ENCODE measurements at places on chromosomes 7 and 10.

GRCh38 chr10:14225379-14225778 lies 105.3 kb downstream of the FRMD4A start:
- DNase-seq, result no peak

DNA sequence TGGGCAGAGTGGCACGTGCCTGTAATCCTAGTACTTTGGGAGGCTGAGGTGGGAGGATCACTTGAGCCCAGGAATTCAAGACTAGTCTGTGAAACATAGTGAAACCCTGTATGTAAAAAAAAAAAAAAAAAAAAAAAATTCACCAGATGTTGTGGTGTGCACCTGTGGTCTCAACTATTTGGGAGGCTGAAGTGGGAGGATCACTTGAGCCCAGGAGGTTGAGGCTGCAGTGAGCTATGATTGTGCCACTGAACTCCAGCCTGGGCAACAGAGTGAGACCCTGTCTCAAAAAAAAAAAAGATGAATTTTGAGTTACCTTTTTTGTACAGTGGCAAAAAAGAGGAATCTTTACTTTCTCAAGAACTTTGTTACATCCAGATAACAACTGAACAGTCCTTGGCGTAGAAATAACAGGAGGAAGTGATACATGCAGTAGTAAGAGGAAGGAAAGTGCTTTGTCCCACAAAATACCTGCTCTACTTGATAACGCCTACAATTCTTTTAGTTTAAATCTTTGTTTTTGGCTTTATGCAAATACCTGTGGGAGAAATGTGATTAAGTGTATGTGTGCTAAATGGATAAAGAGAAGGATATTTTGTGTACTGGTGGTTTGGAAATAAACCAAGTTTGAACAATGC lies 29.3 kb downstream of the SPAG6 start:
- no peak for DNase-seq

DNA sequence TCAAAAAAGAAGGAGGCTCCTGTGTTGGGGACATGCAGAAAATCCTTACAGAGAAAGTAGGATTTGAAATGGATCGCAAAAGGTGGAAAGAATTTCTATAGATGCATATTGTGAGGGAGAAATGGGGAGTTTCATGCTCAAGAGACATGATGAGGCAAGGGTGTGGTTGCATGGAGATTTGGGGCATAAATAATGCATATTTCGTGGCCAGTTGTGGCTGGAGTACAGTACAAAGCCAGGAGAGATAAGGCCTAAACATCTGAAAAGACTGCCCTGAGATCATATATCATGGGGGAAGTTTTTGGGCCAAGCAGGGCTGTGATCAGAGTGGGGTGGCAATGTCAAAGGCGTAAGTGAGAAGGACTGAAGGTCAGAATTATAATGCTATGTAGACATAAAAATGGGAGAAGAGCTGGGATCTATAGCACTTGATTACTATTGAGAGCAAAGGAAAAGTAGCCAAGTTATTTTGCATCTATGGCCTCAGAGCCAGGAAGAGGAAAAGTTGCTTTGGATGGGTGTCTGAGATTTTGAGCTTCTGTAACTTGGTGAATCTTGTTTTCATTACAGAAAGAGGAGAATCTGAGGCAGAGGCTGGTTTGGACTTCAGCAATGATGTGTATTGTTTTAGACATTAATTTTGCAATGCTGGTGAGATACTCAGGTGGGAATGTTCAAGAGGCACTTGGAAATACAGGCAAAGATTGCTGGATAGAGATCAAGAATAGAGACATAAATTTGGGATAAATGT lies 166.6 kb downstream of the INHBA start:
- no peak for DNase-seq

GRCh38 chr10:15591937-15592336 lies 127.8 kb downstream of the ITGA8 start:
- DNase-seq, result no peak

DNA sequence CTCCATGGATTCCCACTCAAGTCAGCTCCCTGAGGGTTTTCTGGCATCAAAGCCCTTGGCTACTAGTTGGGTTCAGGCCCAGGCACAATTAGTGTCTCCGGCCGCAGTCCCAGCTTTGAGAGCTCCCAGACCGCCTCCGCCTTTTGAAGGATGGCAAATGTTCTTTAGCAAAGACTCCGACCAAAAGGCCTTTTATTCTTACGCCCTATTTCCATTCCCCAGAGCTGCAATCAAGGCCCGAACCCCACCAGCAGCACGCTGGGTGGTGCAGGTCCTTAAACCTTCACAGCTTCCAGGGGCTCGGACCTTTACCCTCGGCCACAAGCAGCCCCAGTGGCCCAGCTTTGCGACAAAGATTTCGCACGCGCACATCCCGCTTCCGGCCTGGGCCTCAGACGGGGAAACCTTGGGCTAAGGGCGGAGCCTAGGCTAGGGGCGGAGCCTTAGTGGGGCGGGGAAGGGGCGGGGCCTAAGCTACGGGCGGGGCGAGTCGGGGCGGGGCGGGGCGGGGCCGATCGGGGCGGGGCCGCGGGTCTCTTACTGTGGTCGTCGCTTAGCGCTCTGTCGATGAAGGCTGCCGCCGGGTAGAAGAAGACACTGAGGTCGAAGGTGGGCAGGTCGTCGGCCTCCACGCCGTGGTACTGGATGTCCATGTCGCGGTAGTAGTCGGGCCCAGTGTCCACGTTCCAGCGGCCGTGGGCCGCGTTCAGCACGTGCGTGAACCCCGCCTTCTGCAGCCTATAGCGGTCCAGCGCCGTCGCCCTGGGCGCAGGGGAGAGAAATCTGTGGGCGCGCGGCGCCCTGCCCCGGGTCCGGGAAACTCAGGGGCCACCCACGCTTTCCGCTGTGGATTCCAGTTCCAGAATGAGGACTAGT lies 68.0 kb upstream of the SAMD8 start:
- peak; percentile 18 for DNase-seq

DNA sequence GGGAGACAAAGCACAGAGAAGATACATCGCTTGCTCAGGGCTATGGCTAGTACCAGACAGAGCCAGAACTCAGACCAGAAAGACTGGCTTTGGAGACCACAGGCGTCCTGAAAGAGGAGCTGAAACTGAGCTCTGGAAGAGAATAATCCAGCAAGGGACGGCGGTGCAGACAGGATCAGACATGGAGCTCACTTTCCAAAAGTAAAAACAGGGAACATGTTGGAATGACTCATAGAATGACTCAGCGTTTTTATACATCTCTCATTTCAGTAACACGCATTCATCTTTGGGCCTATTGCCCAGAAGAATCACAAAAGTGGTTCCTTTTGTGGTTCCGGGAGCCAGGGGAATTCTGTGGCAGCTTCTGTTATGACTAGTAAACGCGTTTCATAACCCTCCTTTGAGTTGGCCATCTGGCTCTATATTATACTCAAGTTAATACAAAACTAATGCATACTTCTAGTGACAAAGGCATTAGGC lies 37.2 kb downstream of the PLEKHS1 start:
- DNase-seq, result no peak
